ENCODE measurements at places on chromosomes 1 and 21.

DNA sequence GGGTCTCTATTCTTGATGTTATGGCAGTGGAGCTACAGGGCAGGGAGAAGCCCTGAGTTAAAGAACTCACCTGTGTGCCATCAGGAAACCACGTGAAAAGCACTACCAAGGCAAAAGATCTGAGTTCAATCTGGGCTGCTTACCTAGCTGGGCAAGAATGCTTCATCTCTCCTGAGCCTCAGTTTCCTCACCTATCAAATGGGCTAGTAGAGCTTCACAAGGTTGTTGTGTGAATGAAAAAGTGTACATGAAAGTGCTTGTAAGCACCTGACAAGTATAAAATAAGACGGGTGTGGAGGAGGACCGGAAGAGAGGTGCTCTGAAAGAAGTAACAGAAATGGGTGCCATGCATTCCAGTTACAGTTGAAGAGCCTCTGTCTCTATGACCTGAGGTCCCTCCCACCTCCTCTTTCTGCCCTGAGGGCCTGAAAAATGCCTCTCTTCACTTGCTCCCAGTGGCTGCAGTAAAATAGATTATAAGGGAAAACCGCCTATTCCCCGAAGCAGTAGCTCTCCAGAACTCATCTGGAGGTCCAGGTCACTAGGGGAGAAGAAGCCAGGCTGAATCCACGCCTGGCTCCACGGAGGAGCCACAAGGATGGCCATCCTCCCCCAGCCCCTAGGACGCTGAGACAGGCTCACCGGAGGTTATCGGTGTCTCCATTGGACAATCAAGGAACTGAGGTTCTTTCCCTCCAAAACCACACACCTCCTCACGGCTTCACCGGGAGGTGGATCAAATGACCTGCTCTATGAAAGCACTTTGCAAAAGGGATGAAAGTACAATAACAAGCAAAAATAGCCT is 1.4 kb downstream of the GPR161 start:
- no peak for DNase-seq

- DNase-seq: no peak
Observed at GRCh38 chr1:2237773-2238172, 9.7 kb downstream of the SKI start.

DNA sequence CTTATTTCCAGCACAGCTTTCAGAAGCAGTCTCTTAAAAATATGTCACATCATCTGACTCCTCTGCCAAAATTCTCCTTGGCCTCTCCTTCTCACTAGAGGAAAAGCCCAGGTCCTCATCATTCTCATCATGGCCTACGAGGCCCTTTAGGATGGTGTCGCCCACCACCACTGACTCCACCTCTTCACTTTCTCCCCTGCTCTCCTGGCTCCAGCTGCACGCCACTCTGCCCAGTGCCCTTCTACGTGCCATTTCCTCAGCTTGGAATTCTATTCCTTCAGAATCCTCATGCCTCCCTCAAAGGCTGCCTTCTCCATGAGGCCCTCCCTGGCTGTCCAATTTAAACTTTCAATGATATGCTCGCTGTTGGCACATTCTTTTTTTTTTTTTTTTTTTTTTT is 25.3 kb upstream of the BTG2 start:
- DNase-seq: no peak

DNA sequence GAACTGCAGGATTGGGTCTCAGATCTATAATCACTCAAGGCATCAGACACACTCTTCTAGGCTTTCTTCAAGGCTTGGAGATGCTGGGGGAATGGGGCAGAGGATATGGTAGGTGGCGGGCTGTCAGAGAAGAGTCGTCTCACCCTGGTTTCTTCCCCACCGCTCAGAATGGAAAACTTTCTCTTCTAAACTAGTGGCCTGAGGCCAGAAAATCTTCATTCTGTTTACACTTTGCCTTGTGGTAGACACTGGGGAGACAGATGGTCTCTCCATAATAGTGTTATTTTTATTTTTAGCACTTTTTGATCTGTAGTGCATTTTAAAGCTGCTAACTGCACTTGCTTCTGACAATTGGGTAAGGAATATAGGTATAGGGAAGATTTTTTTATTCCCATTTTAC is 2.6 kb downstream of the PRELP start:
- no peak for DNase-seq

- DNase-seq: no peak
Observed at GRCh38 chr1:61007534-61008364, 74.6 kb upstream of the NFIA start.

- no peak for DNase-seq
Observed at GRCh38 chr1:212966616-212967015, 16.3 kb downstream of the VASH2 start.

DNA sequence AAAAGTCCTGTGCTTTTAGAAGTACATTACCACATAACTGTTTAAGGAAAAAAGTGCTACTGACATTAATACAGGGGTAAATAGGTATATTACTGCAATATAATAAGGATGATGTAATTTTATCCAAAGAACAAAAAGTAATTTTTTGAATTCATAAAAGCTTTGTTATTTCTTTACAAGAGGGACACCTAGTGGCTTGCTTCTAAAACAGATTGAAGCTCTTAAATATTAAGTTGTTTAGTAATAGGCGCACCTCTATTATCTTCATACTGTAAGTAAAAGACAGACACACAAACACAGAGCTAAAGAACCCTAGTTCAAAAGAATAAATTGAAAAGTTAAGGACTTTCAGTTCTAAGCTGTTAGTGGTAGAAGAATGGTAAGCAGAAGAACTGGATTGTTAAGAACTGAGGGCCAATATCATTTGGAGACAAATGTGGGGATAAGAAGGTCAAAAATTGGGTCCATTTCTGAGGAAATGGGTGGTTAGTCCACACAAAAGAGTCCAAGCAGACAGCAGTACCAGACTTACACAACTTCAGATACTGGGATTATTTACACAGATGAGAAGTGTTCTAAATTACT is 15.4 kb downstream of the ZNHIT6 start:
- DNase-seq: no peak

GRCh38 chr1:205913451-205914154 is 29.7 kb downstream of the SLC26A9 start:
- DNase-seq: no peak

DNA sequence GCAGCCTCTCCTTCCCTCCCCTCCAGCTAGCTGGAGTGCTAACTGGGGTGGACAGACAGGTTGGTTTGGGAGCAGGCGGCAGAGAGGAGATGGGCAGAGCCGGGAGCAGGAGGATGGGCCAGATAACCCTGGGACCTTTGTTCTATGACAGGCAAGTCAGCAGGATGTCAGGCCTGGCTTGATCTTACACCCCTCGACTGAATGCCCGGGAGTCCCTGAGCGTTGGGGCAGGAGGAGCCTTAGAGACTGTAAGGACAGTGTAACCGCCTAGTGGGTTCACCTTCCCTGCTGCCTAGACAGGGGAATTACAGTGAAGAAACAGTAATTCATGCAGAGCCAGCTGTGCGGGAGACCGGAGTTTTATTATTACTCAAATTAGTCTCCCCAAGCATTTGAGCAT is 60.2 kb downstream of the MDM4 start:
- DNase-seq: no peak

DNA sequence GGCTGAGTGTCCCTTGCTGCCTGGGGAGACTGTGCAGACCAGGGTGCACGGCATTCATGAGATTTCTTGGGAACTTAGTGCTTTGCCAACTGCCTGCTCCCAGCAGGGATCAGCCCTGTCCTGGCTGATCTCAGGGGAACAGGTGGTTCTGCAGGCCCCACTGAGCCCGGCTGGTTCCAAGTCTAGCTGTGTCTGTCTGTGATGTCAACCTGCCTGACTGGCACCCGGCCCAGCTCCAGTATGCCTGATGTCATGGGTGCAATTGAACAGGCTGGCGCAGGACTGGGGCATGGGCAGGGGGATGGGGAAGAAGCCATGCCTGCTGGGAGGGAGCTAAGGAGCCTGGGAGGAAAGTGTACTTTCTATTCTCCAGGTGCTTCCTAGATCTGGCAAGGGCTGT is 227.1 kb downstream of the GRIK3 start:
- DNase-seq: no peak

GRCh38 chr1:42691157-42691498 is 8.9 kb downstream of the YBX1 start:
- no peak for DNase-seq

GRCh38 chr21:41901099-41901498 is 22.0 kb upstream of the PRDM15 start:
- no peak for DNase-seq

GRCh38 chr1:247548769-247549182 is at the start of gene GCSAML:
TSS of gene GCSAML (plus strand) at chr1:247549134. CDS start at chr1:247549192, 58 bp downstream.
- no peak for DNase-seq

DNA sequence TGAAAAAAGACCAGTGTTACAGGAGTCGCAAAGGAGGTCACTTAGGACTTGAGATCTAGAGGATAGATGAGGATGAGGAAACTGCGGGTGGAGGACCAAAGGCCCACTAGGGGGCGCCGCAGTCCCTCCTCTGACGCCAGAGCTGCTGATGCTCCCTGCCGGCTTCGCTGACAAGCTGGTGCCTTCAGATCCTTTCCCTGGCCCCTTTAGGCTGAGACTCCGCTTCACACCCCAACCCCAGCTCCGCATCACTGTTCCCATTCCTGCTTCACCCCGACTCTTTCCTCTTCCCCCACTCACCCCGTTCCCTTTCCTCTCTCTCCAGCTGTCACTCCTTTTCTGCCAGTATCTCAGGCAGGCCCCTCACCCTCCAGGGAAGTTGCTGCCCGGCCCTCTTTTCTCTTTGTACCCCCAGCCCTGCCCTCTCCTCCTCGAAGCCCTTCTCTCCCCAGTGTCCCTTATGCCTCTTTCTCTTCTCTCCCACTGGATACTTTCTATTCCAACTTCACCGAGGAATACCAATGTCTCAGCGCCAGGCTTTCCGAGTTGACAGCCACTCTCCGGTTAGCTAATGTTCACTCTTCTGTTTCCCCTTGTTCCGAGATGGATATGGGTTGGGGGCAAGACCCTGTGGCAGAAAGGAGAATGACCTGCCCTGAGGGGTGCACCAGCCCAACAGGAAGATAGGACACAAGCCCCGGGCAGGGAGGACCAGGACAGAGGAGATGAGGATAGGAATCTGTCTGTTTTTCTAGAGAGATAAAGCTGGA is 4.5 kb downstream of the KCNJ9 start:
- peak; percentile 50 for DNase-seq

GRCh38 chr1:212315907-212316306 is 30.7 kb downstream of the PPP2R5A start:
- no peak for DNase-seq

DNA sequence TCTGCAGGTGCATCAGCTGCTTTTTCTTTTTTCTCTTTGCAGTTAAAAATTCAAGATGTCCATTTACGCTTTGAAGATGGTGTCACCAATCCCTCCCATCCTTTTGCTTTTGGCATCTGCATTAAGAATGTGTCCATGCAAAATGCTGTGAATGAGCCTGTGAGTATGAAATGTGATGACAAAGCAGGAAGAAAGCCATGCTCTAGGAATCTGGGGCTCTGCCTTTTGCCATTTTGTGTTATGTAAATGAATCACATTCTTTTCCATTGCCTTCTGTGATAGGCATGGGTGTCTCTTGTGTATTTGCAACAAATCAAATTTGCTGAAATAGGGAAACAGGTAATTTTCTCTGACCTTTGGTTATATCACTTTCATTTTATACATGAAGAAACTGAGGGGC is 19.4 kb downstream of the VPS13D start:
- no peak for DNase-seq

- DNase-seq: no peak
Observed at GRCh38 chr1:112458756-112459155, 50.0 kb upstream of the WNT2B start.

DNA sequence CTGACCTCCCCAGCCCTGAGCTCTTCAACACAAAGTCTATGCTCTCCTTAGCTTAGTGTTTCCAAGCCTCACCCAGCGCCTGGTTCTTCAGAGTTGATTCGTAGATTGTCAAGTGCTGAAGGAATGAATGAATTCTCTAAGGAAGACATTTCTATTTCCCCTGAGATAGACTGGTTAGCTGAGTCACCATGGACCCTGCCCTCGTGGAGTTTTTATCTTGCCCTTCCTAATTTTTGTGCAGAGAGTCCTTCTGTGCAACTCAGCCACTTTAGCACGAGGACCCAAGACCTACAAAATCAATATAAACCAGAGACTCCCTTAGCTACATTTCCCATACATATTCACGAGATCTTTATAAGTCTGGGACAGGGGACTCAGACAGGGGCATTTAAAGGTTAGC is 2.6 kb upstream of the CD244 start:
- no peak for DNase-seq

GRCh38 chr1:224804220-224804619 is 125.3 kb upstream of the DNAH14 start:
- no peak for DNase-seq

GRCh38 chr21:31098576-31099005 is 60.3 kb upstream of the KRTAP19-8 start:
- peak; percentile 13 for DNase-seq

DNA sequence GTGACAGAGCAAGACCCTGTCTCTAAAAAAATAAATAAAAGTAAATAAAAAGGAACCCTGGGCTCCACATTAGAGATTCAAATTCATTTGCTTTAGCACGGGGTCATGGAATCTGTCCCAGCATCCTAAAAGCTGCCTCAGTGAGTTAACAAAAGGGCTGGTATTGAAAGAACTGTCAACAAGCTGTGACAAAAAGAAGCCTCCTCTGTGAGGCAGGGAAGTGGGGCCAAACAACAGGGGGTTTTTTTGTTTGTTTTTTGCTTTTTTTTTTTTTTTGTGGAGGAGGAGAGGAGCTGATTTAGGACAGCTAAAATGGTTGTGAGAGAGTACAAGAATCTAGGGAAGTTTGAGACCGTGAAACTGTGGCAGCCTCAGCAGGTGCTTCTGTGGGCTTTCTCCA is 115.7 kb downstream of the LIPI start:
- no peak for DNase-seq

DNA sequence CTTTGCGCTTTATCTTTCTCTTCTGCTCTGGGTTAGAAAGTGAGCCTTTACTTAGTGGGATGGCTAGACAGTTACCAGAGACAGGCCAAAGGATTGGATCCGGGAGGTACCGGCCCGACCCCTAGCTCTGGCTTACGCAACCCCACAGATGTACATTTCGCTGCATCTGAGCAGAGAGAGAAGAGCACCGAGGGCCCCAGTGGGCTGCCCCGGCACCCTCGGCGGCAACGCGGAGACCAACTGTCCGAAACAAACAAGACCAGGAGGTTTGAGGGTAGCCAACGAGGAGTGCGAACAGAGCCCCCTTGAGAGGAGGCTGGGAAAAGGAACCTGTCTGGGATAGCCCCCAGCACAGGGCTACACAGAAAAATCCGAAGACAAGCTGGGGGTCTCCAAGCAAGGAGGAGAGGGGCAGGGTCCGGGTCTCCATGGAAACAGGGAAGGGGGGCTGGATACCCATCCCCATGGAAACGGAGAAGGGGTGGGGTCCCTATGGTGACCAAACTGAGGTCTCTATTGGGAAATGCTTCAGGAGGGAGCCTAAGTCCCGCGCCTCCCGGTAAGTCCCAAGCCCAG is 373 bp downstream of the MTF1 start:
- no peak for DNase-seq

- DNase-seq: no peak
Observed at GRCh38 chr21:44382536-44382935, 29.1 kb downstream of the TRPM2 start.

DNA sequence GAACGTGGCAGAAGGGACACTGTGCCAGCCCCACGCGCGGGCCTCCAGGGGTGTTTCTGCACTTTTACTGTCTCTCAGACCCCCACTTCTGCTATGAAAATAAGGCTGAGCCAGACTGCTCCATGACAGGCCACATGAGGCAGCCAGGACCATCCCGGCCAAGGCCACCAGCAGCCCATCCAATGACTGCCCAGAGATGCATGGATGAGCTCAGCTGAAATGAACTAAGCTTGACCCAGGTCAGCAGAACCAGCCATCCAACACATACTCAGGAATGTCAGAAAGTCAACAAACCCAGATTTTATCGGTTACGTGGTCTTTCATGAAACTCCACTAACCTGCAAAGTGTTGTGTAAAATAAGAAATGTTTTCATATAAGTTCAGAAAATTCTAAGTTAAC is 51.2 kb downstream of the CCDC185 start:
- DNase-seq: no peak

GRCh38 chr1:71001624-71002023 is 46.0 kb downstream of the PTGER3 start:
- no peak for DNase-seq

All from SHP77 treated with DMSO at 0.1 percent for 48 hours (cell line).